Fibroblast of upper back skin (primary cell): ENCODE measurements at places on chromosomes 1 and 21.

DNA sequence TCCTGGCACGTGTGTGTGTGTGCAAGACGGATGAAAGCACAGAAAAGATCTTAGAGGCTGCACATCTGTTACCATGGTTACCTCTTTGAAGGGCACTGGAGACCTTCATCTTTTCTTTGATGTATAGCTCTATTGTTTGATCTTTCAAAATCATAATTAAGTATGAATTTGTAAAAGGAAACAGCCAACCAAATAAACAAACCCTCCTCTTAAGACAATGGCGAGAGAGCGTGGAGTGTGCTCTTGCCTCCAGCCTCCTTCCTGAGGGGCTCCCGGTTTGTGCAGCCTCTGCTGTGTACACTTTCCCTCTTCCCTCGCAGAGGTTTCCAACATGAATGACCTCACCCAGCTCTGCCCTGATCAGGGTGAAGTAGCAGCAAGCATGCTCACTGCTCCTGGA, 27.9 kb downstream of the CACNA1S start:
- DNase-seq: no peak

DNA sequence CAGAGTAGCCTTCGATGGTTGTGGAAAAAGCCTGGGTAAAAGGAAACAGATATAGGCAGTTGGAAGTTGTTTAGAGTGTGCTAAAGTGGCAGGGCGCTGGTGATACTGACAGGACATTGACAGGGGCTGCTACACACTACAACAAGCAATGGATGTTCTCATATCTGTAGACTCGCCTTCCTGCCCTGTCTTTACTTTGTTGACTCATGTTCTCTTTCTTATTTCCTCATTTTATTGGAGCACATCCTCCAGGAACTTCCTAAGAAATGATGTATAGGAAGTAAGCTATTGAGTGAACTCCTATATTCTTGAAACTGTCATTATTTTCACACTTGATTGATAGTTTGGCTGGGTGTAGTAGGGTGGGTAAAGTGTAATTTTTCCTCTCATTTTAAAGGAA, 51.0 kb downstream of the C4BPA start:
- no peak for DNase-seq

- no peak for DNase-seq
Observed at GRCh38 chr1:226118357-226118756, 55.8 kb downstream of the H3-3A start.

- no peak for DNase-seq
Observed at GRCh38 chr1:53163291-53163768, 20.9 kb upstream of the SLC1A7 start.

GRCh38 chr21:43634618-43635017, 24.7 kb downstream of the HSF2BP start:
- peak; percentile 63 for DNase-seq

GRCh38 chr1:84000196-84000885, 1.4 kb upstream of the TTLL7 start:
- DNase-seq: no peak

GRCh38 chr1:110700767-110701166, 26.0 kb upstream of the KCNA3 start:
- DNase-seq: no peak

DNA sequence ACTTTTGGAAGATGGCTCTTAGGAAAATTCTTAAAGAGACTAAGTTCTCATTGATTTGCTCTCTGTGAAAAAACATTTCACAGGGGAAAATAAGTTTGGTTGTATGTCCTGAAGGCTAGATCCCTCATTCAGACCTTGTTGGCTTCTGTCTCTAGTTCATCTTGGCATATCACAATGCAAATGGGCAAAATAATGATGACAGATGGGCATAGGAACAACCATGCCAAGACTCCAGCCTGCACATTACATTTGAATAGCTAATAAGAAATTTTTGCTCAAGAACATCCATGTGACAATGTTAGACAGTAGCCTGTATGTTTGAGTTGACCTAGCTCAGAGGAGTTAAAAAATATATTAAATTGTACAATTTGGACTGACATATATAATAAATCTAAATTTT, 292.9 kb downstream of the PLA2G4A start:
- DNase-seq: no peak

DNA sequence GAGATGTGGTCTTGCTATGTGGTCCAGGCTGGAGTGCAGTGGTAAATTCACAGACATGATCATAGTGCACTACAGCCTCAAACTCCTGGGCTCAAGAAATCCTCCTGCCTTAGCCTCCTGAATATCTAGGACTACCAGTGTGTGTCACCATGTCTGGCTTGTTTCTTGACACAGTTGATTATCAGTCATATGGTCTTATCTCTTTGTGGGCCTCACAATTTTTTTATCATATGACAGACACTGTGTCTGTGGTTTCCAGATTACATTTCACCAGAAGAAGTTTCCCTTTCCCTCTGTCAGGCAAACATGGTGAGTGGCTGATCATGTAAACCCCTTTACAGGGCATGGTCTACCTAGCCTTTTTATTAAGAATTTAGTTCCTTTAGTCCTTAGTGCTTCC, 96.1 kb downstream of the HFM1 start:
- DNase-seq: no peak

- DNase-seq: peak; percentile 17
Observed at GRCh38 chr21:45935628-45936027, 45.9 kb upstream of the COL6A1 start.

- DNase-seq: peak; percentile 75
Observed at GRCh38 chr1:25065795-25066238, 135.7 kb upstream of the RUNX3 start.

- no peak for DNase-seq
Observed at GRCh38 chr1:63142001-63142400, 180.4 kb upstream of the FOXD3 start.

DNA sequence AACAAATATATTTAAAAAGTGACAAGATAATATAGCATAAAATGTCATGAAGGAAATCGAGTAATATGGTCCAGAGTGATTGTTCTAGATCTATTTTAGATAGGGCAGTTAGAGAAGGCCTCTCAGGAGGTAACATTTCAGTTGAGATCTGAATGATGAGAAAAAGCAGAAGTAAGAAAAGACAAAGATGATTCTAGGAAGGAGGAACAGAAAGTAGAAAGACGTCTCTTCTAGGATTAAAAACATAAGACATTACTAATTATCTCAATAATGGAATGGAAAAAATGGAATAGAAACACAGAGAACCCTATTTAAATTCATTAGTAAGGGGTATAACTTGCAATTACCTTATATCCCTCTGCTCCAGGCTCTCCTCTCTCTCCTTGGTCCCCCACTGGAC, 130.0 kb upstream of the ZNHIT6 start:
- no peak for DNase-seq

DNA sequence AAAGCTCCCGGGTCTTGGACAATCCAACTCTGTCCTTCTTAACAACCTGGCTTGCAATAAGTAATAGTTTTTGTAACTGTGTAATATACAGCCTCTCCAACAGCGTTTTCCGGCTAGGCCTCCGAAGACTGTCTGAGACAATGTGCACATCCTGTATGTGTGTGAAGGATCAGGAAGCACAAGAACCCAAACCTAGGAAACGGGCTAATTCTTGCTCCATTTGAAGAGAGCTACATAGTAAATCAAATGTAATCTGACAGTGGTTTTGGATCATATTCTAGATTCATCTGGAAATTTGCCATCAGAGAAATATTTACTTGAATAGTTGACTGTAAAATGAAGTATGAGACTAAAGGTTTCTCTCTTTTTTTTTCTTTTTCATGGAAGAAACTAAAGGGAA, 1.2 kb downstream of the GPR52 start:
- DNase-seq: peak; percentile 59

- DNase-seq: no peak
Observed at GRCh38 chr1:18637962-18638834, 7.6 kb downstream of the PAX7 start.

GRCh38 chr1:8914466-8914865, 31.2 kb upstream of the CA6 start:
- DNase-seq: no peak

DNA sequence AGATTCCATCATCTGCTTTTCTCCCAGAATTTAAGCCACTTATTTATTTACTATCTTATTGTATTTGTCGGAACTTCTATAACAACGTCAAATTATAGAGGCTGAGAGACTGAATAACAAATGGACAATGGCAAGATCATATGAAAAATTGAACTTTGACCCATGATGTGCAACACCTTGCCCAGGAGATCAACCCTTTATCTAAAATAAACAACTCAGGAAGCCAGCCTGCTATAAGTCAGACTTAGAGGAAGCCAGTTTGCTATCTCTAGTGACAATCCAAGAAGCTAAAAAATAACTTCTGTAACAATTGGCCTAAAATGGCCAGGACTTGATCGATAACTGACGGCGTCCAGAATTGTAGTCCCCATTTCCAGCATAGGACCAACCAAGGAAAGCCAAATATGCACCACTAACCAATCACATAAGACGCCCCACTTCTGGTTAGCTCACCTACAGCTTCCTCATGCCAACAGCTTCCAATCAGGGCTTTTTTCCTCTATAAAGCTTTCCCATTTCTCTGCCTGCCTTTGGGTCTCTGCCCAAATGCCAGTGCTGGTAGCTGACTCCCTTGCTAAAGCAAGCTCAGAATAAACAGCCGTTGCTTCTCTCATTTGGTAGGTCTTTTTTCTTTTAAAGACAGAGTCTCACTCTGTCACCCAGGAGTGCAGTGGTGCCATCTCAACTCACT, 28.5 kb downstream of the ANP32E start:
- DNase-seq: no peak

DNA sequence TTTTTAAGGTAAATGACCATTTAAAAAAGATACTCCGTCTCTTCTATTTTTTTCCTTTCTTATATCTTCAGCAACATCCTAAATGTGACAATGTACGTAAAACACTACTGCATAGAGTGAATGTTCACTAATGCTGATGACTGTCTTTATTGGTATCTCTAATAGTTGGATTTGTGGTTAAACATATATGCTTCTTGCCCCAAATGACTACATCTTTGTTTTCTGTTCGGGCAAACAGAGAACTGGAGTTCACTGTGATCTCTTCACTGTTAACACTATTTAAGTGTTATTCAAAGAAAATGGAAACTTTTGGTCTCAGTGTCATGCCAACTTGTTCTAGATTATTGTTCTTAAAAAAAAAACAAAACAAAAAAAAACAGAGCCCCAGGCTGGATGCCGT, 109.4 kb downstream of the KIF26B start:
- peak; percentile 56 for DNase-seq

GRCh38 chr1:21672478-21673276, 3.5 kb upstream of the RAP1GAP start:
- peak; percentile 68 for DNase-seq

DNA sequence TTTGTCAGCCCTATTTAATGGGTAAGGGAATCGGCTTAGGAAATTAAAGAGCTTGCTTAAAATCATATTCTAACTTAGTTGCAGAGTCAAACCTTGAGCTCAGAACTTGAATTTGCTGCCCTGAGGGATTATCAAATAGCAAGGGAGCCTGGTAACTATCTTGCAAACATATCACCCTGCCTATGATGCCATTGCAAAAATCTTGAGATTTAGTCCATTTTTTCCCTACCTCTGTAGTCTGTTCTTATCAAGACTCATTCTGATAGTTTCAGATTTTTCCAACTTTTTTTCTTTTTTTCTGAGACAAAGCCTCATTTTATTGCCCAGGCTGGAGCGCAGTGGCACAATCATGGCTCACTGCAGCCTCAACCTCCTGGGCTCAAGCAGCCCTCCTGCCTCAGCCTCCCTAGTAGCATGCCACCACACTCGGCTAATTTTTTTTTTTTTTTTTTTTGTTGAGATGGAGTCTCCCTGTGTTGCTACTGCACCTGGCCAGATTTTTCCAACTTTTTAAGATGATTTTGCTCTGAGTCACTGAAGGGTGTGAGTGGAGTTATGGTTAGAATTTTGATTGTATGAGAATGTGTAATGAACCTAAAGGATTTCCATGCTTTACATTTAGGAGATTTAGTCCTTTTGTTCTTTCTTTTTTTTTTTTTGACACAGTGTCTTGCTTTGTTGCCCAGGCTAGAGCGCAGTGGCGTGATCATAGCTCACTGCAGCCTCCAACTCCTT, 12.2 kb downstream of the SARS1 start:
- peak; percentile 30 for DNase-seq

DNA sequence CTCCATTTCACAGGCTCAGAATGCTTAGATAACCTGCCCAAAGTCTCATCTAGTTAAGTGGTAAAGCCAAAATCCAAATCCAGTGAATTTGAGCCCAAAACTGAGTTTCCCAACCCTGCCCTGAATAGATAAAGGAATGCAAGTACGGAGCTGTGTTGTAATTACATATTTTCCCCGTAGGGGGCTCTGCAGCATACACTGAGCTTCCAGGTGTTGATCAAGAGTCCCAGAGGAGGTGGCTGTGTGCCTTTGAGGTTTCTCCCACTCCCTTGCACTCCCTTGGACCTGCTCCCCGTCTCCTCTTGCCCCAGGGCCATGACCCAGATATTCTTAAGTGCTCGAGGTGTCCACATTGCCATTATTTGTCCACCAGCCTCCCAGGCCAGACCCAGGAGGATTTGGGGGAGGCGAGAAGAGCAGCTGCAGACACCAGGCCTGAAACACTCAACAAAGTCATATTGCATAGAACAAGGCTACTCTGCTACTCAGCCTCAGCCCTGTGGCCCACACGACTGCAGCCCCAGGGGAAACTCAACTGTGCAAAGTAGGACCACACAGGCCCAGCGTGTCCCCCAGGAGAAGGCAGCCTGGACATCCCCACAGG, 18.4 kb upstream of the LY9 start:
- DNase-seq: no peak

GRCh38 chr1:156657741-156658319, 15.9 kb downstream of the BCAN start:
- no peak for DNase-seq

GRCh38 chr1:160755911-160756848, 17.1 kb downstream of the SLAMF7 start:
- DNase-seq: no peak

DNA sequence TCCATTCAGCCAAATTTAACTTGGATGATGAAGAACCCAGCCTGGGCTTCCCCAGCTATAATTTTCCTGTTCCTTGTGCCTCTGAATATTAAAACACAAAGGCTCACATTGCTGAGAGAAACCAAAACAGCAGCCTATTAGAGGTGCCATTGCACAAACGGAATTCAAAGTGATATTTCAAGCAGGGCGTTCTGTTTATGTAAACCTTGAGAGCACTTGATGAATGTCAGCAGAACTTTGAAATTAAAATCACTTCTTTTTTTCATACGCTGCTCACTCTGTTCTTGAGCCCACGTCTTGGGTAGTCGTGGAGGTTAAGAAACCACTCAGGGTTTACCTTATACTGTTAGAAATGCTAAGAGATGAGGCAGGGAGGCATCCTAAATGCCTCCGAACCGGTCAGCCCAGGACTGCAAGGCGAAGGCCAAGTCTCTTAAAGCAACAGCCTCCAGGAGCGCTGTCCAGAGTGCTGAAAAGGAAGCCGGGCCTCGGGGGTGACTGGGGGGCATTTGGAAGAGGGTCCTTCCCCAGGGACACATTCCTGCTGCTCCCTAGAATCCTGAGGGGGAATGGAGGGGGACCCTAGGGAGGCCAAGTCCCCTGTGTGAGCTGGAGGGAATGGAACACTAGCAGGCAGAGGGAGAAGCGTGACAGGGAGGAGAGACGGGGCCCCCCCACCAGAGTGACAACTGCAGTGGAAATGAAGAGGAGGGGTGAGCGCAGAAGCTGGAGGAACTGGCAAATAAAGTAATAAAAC, 154.8 kb upstream of the VAMP3 start:
- peak; percentile 48 for DNase-seq

GRCh38 chr1:245169376-245169775, 14.6 kb downstream of the KIF26B start:
- DNase-seq: no peak

- no peak for DNase-seq
Observed at GRCh38 chr1:235298758-235299157, 29.2 kb downstream of the ARID4B start.

- DNase-seq: no peak
Observed at GRCh38 chr1:9859281-9860014, 35.7 kb upstream of the CLSTN1 start.

- DNase-seq: peak; percentile 66
Observed at GRCh38 chr1:84174051-84174556, 30.0 kb downstream of the PRKACB start.
